ENCODE measurements at places on chromosomes 1 and 21.

GRCh38 chr1:39800471-39800835, 11.8 kb upstream of the BMP8B start:
- DNase-seq, result no peak

- no peak for DNase-seq
Observed at GRCh38 chr1:10794724-10795275, 1.6 kb downstream of the CASZ1 start.

DNA sequence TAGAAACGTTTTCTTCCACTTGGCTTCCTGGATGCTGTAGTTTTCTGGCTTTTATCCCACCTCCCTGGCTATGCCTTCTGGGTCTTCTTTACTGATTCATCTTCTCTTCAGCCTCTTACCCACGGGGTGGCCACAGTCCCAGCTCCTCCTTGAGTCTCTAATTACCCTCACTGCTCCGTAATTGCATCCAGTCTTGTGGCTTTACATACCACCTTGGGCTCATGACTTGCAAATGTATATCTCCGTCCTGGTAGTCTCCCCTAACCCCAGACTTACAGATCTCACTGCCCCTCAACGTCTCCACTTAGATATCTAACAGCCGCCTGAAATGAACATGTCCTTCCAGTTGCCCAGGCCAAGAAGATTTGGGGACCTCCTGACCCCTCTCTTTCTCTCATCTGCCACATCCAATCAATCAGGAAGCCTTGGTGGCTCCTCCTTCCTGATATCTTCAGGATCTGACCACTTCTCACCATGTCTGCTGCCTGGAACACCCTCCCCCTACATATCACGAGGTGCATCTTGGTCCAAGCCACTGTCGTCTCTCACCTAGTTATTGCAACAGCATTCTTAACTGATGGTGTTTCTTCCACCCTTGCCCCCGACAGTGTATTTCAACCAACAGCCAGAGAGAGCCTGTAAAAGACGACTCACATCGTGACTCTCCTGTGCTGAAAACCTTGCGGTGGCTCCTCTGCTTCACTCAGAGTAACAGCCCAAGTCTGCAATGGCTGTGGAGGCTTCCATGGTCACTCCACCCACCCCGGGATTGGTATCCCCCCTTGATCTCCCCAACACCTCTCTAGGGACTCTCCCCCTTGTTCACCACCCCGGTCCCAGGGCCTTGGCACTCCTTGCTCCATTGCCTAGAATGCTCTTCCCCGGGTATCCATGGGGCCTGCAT, 219.0 kb upstream of the POU3F1 start:
- DNase-seq, result no peak

GRCh38 chr1:193318347-193318746, 131.9 kb upstream of the B3GALT2 start:
- no peak for DNase-seq

DNA sequence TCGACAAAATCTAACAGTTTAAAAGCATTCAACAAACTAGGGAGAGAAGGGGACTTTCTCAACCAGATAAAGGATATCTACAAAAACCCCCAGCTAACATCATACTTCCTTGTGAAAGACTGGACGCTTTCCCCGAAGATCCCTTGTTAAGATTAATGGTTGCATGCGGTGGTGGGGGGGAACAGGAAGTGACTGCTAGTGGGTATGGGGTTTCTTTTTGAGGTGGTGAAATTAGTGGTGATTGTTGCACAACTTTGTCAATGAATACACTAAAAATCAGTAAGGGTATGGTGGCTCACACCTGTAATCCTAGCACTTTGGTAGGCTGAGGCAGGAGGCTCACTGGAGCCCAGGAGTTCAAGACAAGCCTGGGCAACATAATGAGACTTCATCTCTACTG, 26.9 kb upstream of the EYA3 start:
- DNase-seq, result no peak

GRCh38 chr1:38898653-38899230, 17.4 kb upstream of the GJA9 start:
- no peak for DNase-seq

GRCh38 chr1:235030919-235031596, 97.6 kb downstream of the TOMM20 start:
- no peak for DNase-seq

GRCh38 chr1:156515956-156516355, 15.4 kb upstream of the MEF2D start:
- DNase-seq, result no peak

DNA sequence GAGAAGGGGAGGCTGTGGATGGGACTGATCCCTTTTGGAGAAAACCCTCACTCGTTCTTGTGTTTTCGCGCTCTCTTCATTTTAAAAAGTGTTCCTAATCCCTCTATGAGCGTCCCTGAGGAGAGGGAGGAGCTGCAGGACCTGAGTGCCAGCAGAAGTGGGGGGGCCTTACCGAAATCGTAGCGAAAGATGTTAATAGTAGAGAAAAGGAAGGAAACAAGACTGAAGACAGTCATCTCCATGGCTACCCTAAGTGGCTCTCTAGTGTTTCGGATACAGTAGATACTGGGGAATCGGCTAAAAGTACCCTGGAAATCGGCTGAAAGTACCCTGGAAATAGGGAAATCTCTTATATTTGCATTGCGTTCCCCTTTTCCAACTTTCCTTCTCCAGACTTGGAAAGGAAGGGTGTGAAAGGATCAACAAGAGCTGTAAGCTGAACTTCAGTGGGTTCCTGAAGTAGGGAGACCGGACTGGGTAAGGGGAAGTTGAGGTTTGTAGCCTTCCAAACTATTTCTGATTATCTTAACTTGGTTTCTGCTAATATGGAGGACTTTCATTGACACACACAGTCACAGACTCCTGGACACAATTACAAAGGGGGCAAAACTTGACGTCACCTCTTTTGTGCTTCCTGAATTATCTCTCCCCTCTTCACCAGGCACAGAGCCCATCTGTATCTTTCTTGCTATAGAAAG, 486 bp upstream of the DSTYK start:
- DNase-seq, result no peak

DNA sequence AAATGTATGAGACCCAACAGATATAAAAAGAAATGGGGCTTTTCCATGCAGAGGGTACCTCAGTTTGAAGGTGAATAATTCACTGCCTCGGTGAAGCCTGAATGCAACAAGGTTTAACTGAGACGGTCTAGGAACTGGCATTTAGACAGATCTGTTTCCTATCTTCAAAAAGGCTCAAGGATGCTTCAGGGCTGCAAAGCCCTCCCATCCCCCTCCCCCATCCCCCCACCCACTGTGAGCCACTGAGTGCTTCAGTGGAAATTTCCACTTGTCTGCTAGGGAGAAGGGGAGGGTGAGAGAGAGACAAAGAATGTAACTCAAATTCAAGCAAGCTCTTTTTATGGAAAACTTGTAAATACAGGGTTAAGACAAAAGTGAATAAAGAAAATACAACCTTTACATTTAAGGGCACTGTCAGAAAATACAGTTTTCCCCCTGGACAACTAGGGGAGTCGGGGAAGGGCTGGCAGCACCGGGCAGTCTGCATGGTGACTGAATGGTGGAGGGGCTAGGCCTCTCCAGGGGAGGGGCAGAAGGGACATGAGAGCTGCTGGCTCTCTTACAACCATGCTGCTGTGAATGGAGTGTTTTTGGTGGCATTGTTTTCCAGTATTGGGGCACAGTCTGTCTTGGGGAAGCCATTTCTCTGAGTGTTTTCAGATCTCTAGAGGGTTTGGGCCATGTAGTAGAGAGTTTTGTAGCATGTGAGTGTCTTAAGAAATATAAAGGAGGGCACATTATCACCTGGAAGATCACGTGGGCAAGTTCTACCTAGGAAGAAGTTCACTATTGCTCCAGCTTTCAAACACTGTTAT, 56.7 kb downstream of the MRPS6 start:
- DNase-seq, result no peak

DNA sequence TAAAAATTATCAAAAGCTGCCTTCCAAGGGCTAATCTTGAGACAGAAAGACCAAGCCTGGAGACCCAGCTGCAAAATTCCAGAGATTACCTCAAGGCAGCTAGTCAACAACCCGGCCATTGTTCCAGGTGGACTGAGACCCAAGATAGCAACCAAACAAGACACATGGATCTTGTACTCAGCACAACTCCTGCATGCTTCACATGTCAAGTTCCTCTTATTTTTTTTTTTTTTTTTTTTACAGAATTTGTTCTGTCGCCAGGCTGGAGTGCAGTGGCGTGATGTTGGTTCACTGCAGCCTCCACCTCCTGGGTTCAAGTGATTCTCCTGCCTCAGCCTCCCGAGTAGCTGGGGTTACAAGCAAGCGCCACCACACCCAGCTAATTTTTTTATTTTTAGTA, 40.1 kb downstream of the CD2 start:
- DNase-seq, result no peak

DNA sequence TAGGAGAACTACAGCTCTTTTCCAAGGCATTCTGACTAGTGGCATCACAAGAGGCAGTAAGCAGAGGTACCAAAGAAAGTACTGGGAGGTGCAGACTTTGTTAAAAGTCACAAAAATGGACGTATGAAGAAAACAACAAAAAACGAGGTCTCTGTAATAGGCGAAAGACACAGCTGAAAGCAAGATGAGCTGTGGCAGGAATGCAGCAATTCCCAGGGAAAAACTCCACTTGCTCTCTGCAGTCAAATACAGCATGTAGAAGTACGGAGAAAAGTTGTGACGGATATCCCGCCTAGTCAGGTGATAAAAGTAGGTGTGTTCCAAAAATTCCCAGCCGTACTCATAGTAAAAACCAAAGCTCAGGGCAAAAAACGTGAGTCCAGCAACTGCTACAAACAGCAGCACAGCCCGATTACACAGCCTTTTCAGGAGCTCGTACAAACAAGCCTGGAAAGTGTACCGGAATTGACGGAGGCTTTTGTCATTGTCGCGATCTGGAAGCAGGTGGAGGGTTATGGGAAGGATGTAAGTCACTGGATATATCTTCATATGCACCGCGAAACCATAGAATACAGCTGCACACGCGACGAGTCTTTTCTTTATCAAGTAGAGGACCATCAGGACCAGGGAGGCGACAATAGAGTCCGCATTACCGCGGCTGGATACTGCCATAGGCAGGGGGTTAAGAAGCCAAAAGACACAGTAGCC, 979 bp downstream of the PIGM start:
- no peak for DNase-seq

- no peak for DNase-seq
Observed at GRCh38 chr1:40341491-40342380, 24.6 kb upstream of the COL9A2 start.

DNA sequence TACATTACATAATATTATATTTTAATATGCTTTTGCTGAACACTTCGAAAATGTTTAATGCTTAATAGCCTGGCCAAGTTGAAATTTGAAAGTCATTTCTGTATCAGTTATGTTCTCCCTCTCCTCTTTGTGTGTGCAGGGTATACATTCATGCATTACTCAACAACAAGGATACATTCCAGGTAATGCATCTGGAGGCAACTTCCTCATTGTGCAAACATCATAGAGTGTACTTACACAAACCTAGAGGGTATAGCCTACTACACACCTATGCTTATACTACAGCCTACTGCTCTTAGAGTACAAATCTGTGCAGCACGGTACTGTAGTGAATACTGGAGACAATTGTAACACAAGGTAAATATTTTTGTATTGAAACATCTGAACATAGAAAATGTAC, 407.3 kb downstream of the MRPL39 start:
- no peak for DNase-seq

- no peak for DNase-seq
Observed at GRCh38 chr1:68230484-68230802, 1.9 kb downstream of the WLS start.

DNA sequence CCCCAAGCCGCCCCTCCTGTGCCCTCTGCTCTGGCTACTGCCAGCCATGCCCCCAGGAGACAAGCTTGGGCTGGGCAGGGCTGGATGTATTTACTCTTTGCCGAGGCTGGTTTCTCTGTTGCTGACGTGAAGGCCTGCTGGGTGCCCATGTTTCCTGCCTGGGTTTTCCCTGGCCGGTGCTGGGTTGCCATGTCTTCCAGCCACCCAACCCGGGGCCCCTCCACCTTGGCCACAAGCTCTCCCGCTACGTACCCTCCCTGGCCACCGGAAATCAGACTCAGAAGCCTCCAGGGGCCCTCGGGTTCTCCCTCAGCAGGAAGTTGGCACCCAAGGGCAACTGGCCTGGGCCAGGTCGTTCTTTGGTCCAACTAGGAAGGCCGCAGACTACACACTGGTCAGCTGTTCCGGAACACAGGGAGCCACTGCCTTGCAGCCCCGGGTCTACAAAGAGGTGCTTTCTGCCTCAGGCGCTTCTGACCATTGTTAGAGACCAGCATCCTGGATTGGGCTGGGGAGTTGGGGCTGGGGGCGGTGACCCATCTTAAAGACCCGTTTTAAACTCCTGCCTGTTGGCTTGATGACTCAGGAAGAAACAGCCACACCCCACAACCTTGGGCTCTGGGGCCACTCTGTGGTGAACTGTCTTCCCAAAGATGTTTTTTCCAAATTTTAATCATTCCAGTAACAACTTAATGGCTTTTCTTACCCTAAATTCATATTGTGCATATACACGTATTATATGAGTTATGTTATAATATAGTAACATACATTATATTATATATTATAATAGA, 71.2 kb upstream of the RUNX3 start:
- no peak for DNase-seq

- no peak for DNase-seq
Observed at GRCh38 chr1:182335771-182336566, 55.6 kb downstream of the GLUL start.

DNA sequence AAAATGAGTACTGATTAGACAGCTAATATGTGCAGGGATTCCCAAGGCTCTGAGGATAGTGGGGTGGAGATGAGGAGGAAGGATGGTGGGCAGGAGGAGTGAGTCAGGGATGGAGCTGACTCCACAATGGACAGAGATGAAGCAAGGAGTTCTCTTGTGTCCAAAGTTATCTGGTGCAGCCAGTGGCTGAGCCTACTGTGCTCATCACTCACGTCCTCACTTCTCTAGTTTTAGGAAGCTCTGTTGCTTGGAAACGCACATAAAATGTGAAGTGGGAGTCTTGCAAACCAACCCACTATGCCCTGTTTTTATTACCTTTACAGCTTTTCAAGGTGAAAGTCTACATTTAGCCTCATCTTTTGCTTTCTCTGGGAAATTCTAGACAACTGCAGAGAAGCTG, 36.5 kb upstream of the SAMD13 start:
- DNase-seq, result no peak

- DNase-seq, result no peak
Observed at GRCh38 chr1:66412704-66413103, 121.2 kb upstream of the SGIP1 start.

All from kidney epithelial cell (primary cell).